ENCODE measurements at places on chromosomes 6 and 20.

DNA sequence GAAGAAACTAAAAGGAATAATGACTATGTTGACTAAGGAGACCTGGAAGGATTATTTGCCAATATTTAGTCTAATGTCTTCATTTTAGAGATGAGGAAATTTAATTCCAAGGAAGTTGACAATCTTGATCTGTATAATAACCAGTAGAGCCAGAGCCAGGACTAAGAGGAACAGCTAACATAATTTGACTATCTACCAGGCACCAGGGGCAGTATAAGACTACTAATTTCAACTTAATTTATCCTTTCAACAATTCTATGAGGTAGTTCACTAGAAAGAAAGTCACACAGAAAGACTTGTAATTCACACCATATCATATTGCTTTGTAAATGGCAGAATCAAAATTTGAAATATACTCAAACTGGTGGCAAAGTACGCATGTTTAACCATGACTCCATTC is 273.0 kb upstream of the STXBP5 start:
- DNase-seq, result peak; percentile 14

- DNase-seq, result no peak
Observed at GRCh38 chr6:168559574-168560098, 118.7 kb downstream of the SMOC2 start.

DNA sequence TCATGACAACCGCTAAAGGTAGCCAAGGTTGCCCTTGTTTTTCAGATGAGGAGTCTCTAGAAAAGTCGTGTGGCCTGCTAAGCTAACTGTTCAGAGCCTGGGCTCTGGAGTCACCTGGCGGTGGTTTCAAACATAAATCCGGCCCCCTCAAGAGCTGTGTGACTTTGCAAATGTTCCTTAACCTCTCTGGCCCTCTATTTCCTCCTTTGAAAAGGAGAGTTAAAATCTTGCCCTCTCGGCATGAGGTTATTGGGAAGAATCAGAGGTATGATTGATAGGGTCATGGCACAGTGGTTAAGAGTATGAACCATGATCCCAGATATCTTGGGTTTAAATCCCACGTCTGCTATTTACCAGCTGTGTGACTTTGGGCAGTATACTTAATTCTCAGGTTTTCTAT is 5.6 kb upstream of the LBP start:
- no peak for DNase-seq

- DNase-seq, result no peak
Observed at GRCh38 chr20:16147916-16148315, 425.3 kb downstream of the KIF16B start.

- DNase-seq, result no peak
Observed at GRCh38 chr6:44800171-44800783, 412.8 kb downstream of the CDC5L start.

DNA sequence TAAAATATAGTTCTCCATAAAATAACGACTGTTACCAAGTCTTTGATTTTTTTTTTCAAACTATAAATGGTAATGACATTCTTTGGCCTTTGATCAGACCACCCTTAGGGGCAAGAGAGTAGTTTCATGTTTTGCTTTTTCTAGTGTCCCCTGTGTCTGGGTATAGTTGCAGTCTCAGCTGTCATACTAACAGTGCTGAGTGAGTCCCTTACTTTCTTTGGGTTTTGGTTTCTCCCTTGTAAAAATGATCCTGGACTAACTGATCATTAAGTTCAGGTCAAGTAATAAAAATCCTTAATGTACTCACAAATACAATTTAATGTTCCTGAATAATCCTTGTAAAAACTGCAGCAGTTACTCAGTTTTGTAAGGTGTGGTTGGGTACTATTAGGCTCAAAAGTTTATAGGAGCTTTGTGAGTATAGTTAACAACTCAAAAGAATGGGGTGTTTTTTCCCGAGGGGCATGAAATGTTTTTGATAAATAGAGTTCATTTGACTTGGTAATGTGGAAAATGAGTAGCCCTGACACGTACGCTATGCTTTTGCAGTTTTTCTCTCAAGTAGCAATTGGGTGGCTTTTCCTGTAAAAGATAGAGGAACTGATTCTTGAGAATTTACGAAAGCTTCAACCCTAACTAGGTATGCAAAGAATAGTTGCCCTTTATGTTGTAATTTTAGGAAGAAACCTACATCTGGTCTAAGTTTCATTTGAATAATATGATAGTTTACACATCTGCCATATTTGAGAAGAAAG is 6.2 kb downstream of the PTPN1 start:
- no peak for DNase-seq

- no peak for DNase-seq
Observed at GRCh38 chr6:144736763-144737162, 451.6 kb downstream of the UTRN start.

DNA sequence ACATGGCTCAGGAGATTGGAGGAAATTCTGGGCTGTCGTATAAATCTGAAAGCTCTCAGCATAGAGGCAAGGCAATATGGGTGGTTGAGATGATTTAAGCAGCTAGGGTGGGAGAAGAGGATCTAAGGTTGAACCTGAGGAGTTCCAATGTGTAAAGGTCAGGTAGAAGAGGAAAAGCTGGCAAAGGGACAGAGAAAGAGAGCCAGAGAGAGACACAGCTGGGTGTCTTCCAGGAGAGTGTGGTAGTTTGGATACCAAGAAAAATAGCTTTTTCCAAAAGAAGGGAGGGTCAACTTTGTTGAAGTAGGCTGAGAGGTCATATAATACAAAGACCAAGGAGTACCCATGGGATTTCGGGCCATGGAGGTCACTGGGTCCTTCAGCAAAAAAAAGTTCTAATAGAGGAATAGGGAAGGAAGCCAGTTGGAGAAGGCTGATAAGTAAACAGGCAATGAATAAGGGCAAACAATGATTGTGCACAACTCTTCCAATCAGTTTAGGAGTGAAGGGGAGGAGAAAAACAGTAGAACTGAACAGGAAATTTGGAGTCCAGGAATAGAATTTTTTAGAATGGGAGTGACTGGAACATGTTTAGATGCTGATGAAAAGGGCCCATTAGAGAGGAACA is 135.1 kb downstream of the QRSL1 start:
- DNase-seq, result no peak

GRCh38 chr6:84424956-84425355 is 197.5 kb upstream of the CEP162 start:
- DNase-seq, result no peak

- no peak for DNase-seq
Observed at GRCh38 chr6:33802186-33802958, 1.4 kb downstream of the MLN start.

DNA sequence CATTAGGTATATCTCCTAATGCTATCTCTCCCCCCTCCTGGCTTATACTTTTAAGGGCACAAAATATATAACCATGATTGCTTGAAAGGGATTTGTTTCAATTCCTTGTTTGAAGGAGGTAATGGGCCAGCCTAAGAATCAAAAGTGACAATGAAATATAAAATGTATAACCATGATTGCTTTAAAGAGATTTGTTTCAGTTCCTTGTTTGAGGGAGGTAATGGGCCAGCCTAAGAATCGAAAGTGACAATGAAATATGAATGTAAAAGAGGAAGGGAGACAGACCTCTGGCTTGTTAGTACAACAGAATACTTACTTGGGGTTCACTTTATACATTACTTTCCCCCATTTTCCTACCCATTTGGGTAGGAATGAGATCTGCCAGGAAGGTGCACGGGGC is 55.5 kb downstream of the FOXC1 start:
- no peak for DNase-seq
